ENCODE measurements at places on chromosomes 2 and 18.

GRCh38 chr2:105739944-105740530, 4.7 kb upstream of the NCK2 start:
- no peak for DNase-seq

DNA sequence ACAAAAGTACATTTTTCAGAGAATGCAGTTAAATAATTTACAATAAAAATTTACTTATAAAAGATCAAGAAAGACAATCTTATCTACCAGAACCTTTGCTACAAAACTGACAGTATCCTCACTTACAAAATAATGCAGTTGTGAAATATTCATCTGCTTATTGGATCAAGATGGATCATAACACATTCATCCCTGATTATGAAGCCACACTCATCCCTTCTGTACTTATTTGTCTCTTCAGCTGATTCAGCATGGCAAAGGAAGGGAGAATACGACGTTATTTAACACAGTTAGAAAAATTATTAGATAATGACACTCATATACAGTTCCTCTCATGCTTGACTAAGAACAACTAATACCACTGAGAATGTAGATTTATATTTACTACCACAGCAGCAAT, 46.4 kb downstream of the TCF4 start:
- peak; percentile 54 for DNase-seq

DNA sequence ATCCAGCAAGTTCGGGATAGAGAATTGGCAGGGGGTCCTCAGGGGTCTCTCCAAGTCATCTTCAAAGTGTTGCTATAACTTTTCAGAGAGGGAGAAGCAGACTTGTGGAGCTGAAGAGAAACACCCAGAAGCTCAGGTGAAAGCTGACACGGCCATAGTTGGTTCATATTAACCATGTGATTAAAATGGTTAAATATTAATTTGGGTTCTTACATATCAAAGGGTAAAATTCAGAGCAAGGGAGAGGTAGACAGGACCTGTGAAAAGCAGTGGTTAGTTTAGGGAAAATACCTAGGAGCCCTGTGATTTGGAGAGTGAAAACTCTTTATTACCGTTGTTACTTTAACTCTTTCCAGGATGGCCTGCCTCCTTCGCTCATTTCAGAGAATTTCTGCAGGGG, at the start of gene UGT1A6:
Gene UGT1A6, plus strand, starts transcription at position 243 of the 400 bp plus-strand sequence. Its CDS starts 115 bp downstream, at position 358.
- DNase-seq = no peak

DNA sequence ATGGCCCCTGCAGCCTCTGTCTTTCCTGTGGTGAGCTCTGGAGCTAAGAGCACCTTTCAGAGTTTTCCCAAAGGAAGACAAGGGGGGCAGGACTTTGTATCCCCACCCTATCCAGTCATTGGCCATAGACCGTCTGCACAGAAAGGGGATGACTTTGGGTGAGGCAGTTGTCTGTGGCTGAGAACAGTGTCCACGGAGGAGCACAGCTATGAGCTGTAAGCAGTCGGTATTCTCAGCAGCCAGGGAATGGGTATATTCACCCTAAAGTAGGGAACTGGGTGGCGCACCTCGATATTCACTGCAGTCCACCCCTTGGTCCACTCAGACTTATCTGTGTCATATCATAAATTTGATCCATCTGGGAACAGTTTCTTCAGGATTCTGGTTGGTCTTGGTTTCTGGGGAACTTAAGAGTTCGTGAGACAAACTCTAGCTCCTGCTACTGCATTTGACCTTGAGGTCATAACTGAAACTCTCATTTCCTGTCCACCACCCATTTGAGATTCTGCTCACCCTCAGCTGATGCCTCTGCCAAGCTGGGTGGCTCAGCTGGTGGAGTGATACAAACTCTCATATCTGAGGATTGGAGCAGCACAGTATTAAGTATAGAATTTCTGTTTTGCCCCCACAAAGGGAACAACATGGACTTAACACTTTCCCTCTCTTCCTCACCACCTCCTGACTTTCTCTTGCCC, 45.2 kb upstream of the SCG2 start:
- peak; percentile 21 for DNase-seq

DNA sequence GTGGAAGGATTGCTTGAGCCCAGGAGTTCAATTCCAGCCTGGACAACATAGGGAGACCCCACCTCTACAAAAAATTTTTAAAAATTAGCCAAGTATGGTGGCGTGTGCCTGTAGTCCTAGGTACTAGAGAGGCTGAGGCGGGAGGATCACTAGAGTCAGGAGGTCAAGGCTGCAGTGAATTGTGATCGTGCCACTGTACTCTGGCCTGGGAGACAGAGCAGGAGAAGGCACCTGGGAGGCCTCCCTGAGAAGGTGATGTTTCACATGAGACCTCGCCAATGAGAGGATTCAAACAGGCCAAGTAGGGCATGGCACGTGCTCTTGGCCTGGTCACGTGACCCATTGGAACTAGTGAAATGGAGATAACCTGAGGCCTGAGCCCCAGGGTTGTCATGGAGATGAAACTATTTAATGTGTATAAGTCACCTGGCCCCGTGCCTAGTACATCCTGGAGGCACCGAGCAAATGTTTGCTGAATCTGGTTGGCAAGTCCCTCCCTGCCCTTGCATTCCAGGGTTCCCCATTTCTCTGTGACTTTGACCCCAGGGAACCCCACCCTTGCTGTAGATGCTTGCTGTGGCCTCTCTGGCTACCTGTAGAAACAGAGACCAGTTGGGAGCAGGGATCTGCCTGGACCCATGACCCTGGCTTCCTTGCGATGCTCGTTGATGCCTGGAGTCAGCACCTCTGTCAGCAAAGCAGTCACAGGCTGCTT, 26.1 kb upstream of the ROCK2 start:
- DNase-seq = peak; percentile 32

GRCh38 chr18:22490429-22490846, 72.7 kb upstream of the CTAGE1 start:
- DNase-seq = no peak

- no peak for DNase-seq
Observed at GRCh38 chr2:78418021-78418420, 607.5 kb upstream of the REG3G start.

GRCh38 chr2:54085069-54085468, 30.3 kb upstream of the ACYP2 start:
- DNase-seq = no peak

- DNase-seq = no peak
Observed at GRCh38 chr18:27746241-27746640, 430.7 kb downstream of the CDH2 start.

- DNase-seq = no peak
Observed at GRCh38 chr2:71592181-71592711, 138.9 kb downstream of the DYSF start.

DNA sequence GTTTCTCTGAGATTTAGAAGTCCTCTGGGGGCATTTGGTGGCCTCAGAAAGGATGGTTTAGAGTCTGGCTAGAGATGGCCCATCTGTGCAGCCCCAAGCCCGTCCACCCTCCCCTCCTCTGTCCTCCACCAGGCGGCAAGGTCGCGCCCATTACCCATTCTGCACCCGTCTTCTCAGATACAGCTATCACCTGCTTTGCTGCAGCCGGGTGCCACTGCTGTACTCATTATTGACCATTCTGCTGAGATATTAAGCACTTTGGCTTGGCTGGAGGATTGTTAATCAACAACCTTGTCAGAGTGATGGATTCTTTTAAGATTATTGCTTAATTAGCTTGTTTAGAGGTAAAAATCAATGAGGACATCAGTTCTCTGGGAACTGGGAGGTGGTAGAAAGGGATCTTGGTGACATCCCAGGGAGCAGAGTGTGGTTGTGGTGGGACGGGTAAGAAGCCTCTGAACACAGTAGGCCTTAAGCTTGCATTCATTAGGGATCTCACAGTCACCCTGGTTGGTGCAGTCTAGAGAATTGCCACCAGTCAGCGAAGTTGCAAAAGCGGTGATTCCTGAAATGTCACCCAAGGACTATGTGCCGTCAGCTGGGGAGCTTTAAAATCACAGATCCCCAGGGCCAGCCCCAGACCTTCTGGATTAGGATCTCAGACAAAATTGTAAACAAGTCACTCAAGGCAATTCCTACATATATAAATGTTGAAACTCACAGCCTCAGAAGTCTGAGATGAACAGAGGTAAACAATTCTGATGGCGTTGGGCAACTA, 90.9 kb downstream of the CAPN13 start:
- DNase-seq = no peak

DNA sequence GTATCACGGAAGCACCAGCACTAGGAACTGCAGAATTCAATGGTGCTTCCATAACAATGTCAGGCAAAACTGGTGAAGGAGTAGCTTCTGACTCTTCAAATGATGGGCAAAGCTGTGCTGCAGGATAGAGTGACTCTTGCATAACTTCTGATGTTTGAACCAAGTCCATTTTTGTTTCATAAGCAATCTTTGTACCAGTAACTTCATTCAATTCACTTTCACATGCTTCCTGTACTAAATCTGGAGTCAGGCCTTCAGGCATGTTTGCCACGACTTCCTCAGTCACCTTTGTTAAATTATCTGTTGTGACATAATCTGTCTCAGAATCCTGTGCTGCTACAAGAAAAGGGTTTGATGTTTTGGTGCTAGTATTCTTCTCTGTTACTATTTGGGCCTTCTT, 24.0 kb downstream of the RTN4 start:
- peak; percentile 66 for DNase-seq

DNA sequence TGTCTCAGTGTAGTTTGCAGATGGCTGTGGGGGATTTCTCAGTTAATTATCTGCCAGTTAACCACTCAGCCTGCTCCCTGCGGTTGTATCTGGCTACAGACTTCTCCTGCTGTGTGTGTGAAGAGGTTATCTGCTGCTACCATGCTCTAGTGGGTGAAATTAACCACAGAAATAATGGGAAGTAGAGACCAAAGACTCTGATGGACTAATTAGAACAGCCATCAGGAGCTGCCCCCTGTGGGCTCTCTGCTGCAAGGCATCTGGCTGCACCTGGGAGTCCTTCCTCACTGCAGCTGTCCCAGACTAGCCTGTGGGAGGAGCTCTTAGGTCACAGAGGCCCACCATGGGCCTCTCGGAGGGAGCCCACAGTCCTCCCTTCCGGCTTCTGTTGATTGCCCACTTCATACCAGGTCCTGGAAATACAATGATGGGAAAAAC, 66.6 kb downstream of the CTIF start:
- peak; percentile 21 for DNase-seq

DNA sequence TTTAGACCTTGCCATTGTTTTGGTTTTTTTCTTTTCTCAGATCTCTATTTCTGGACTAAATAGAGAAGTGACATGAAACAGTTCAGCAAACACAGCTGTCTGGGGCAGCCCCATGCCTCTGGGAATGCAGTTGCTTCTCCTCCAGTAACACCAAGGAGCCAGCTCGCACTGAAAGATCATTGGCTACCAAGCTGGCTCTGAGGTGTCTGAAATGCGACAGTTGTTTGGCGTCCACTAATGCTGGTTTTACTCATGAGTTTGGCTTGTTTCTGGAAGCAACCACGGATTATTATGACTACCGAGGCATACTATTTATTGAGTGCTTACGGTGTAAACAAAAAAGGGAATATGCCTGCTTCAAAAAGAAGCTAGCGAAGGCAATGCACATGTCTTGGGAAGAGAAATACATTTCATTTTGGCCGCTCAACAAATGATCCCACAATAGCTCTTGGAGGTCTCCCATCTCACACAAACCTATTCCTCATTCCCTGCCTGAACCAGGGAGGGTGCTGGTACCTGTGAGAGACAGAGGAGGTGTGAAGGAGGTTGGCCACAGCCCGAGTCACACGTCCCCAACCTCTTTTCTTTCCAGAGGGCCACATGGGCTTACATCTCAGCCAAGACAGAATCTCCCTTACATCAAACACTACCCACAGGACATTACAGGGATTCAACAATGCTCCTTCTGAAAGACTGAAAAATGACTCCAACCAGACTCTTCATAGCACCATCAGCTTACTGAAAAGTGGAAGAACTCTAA, 37.5 kb upstream of the NEB start:
- DNase-seq = peak; percentile 77

DNA sequence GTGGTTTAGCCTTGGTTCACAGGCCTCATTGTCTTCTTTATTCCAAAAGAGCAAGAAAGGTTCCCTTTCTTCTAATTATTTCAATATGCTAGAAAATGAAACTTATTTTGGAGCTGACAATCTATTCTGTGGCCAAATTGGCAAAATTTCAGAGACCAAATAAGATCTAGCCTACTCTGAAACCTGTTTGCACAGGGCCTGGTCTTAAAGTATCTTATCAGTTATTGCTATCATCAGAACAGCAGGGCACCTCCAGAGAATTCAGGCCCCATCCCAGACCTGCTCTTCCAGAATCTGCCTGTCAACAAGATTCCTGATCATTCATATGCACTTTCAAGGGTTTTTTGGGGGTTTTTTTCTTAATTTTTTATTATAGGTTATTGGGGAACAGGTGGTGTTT, 198.7 kb downstream of the ANAPC1 start:
- peak; percentile 38 for DNase-seq

- DNase-seq = no peak
Observed at GRCh38 chr2:147364597-147364996, 480.2 kb upstream of the ACVR2A start.

GRCh38 chr2:161283926-161284325, 24.3 kb upstream of the PSMD14 start:
- DNase-seq = no peak

DNA sequence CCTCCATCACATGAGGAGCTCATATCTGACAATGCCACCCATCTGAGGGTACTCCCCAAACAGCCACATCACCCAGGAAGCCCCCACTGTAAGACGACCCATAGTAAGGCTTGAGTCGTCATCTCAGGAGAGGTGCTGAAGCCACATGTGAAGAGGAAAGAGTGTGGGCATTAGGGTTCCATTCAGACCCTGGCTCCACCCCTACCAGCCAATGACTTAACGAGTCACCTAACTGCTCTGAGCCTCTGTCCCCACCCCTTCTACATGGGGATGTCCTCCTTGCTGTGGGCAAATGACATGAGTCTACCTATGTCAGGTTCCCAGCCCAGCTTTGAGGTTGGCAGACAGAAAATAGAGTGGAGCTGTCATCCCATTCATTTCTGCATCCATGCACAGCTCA, 46.3 kb downstream of the C1QL2 start:
- no peak for DNase-seq

DNA sequence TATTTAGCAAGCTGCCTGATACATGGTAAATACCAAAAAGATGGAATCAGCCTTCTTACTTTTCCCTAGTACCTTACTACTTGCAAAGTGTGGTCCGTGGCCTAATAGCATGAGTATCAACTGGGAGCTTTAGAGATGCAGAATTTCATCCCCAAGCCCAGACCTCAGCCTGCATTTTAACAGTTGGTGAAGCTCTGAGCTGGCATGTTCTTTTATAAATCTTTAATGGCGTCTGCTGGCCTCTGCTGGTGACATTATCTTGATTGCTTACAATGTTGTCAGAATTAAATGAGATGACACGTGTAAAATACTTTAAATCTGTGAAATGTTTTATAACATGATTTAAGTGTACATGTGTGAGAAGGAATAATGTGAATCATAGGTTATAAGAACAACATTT, 115.1 kb upstream of the NOSTRIN start:
- DNase-seq = peak; percentile 23

- peak; percentile 88 for DNase-seq
Observed at GRCh38 chr2:63665846-63666475, 77.2 kb downstream of the MDH1 start.

- DNase-seq = no peak
Observed at GRCh38 chr2:201660293-201660895, 17.1 kb upstream of the TMEM237 start.

GRCh38 chr2:174771136-174771535, 6.9 kb upstream of the CHRNA1 start:
- no peak for DNase-seq

GRCh38 chr2:106812383-106812782, 73.6 kb downstream of the ST6GAL2 start:
- no peak for DNase-seq

- no peak for DNase-seq
Observed at GRCh38 chr18:47280121-47280520, 28.7 kb upstream of the SKOR2 start.
